ENCODE measurements at places on chromosomes 3 and 15.

GRCh38 chr3:79019137-79019923, 748.5 kb downstream of the ROBO1 start:
- DNase-seq, result no peak

DNA sequence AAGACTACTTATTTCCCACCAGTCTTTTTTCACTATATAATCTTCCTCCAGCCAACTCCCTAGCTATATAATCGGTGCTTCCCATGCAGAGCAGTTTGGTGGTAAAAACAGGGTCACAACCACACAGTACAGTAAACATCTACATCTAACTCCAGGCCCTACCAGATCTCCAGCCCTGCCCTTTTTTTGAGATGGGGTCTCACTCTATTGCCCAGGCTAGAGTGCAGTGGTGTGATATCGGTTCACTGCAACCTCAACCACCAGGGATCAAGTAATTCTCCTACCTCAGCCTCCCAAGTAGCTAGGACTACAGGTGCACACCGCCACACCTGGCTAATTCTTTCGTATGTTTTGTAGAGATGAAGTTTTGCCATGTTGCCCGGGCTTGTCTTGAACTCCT, 49.1 kb upstream of the TLE3 start:
- no peak for DNase-seq

GRCh38 chr15:39936187-39936586, 2.3 kb downstream of the EIF2AK4 start:
- DNase-seq, result no peak

DNA sequence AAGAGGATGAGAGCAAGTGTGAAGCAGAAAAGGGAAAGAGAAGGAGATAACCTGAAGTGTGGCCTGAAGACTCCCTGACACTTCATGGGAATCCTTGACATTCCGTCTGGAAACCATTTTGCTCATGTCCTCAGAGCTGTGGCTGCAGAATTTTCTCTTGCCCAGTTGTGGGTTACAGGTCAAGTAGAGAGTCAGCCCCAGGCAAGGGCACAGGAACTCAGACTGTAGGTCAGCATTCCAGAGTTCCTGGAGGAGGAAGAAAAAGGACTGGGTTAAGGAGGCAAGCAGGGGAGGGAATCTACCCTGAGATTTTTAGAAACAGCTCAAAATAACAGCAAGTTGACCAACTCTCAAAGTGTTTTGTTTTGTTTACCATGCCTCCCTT, 4.1 kb upstream of the THSD4 start:
- no peak for DNase-seq

DNA sequence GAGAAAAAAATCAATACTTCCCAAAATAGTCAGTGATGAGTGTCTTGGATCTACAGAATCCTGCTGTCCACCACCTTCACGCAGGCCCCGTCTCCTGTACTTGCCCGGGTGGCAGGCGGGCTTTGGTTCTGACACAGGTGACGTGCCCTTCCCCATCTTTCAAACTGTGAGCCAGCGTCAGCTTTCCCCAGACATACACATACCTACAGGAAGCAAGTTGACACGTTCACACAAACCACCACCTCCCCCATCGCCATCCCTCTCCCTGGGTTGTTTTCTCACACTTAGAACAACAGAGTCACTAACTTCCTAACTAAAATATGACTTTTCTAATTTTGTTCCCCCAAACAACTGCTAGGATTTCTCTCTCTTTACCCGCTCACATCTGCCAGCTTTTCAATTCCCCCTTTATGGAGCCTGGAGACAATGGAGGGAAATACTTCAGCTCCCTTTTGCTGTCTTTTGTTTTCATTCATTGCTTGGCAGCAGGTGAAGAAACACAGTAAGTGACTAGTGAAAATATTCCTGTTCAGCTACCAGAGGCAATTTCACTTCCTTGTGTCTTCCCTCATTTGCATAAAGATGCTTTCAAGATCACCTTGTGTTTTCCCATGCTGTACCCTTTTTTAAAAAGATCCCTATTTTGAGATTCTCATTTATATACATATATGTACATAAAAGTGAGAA, 248.3 kb downstream of the SLCO3A1 start:
- no peak for DNase-seq

DNA sequence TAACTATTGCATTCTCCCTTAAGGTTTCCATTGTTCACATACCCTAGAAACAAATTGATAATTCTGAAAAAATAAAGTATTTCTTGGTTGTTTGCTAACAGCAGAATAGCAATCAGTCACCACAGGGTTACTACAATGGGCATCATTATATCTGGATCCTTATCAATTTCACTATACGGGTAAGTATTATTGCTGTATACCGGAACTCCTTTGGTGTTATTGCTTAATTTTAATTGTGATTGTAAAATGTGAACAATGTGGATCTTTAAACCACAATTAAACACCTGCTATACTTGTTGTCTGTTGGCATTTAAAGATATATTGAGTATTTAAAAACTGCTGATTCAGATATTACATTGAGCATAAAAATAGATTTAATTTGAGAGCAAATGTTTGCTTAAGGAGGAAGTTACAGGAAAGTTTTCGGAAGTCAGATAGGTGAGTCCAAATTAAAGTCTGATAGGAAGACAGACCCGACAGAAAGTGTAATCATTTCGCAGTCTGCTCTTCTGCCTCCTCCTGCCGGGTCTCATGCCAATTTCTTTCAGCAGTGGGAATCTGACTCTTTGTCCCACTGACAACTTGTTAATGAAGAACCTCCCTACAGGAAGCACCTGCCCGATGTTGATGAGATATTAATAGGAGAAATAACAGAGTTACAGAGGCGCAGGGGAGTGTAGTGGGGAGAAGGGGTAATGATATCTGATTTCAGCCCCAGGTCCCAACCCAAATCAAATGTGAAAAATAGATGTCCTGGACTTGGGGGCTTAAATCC, 169.7 kb upstream of the TBC1D5 start:
- DNase-seq, result no peak

GRCh38 chr15:74653426-74654102, 37.9 kb downstream of the CLK3 start:
- DNase-seq, result no peak

DNA sequence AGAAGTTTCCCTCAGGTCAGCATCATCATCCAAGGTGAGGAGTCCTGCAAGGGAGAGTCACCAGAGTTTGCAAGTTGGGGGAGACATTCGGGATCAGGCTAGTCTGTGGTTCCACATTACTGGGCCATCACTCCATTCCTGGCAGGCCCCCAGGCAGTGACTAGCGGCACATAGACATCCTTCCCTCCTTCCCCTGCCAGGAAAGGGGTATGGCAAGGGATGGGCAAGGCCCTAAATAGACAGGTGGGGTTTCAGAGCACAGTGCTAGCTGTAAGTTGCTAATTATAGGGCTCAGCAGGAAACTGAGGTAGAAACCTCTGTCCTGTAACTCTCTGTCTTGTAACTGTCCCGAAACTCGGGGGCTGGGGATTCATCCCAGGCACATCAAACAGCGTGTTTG, 215.2 kb upstream of the ROPN1 start:
- no peak for DNase-seq

GRCh38 chr15:101615414-101615985, 36.7 kb downstream of the TM2D3 start:
- DNase-seq, result no peak

GRCh38 chr15:82100111-82100929, 54.5 kb upstream of the MEX3B start:
- DNase-seq, result no peak

GRCh38 chr3:54064486-54064885, 57.9 kb upstream of the CACNA2D3 start:
- no peak for DNase-seq

GRCh38 chr3:120471643-120472042, 20.9 kb upstream of the FSTL1 start:
- no peak for DNase-seq

DNA sequence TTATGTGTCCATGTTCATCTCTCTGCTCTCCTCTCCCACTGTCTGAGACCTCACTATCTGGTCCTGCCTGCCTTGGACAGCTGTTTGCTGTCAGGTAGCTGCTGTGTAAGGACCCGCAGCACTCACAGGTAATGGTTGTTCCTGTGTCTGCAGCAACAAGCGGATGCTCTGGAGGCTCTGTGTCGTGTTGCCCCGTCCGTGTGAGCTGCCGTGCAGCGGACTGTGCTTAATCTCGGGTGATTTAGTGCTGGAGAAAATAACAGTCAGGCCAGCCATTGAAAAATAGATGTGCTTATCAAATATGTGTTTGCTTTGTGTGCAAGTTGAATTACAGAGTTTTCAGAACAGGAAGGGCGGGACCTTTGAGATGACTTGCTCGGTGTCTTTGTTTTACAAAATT, 121.4 kb downstream of the GABRG3 start:
- DNase-seq, result no peak

DNA sequence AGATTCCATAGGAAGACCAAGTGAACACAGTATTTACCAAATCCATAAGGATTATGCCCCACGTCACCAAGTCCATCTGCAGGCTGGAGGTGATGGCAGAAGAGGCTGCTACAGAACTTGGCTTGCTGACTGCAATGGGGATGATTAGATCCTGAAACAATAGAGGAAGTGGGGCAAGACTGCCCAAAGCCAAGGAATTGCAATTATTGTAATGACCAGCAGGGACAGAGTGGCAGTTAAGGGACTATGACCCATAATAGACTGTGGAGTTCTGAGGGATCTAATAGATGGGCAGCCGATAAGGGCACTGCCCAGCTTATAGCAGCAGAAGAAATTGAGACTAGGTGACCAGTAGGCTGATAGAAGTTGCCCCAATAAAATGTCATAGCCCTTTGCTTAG, 108.4 kb downstream of the MINAR1 start:
- DNase-seq, result no peak

All from T-helper 2 cell (primary cell).